ENCODE measurements at places on chromosomes 16 and 17.
A peak's percentile ranks its signal among the peaks of the same experiment; 100 is the strongest.

- DNase-seq = peak; percentile 10
Measured at GRCh38 chr16:26709175-26709574, 357.6 kb upstream of the C16orf82 start.

DNA sequence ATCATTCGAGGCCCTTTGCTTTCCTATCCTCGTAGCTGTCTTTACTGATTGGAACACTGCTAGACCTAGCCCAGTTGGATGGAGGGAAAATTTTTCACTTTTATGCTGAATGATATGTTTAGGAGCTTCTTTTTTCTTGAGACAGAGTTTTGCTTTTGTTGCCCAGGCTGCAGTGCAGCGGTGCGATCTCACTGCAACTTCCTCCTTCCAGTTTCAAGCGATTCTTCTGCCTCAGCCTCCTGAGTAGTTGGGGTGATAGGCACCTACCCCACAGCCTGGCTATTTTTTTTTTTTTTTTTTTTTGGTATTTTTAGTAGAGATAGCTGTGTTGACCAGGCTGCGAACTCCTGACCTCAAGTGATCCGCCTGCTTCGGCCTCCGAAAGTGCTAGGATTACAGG is 17.3 kb upstream of the PSMC5 start:
- DNase-seq = no peak

DNA sequence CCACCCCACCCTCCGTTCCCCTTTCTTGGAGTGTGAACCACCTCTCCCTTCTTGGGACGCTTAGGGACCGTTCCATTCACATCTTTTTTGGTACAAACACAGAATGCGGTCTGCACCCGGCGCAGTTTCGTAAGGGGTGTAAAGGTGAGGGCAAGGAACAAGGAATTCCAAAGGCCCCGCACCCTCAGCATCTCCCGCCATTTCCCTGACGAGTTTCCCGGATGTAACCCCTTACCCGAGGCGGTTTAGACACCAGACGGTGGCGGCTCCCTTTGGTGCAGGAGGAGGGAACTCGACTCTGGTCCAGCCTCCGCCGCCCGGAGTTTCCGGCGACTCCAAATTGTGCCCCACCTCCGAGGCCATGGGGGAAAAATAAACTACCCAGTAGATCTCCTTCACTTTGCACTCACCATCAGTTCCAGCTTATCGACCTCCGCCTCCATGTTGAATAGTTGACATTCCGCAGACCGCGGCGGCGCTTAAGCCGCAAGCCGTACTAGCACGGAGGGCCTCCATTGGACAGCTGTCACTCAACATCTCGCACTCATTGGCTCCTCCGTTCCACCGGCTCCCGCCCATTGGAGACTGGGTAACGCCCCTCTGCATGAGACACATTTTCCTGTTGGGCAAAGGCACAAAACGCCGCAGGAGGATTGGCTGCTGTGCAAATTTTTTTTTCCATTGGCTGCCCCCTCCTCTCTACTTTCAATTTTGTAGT is at the start of gene SKA2:
Gene SKA2, minus strand, starts transcription at position 466 of the 718 bp plus-strand sequence. Its CDS starts 23 bp downstream, at position 443.
- no peak for DNase-seq

GRCh38 chr17:9875441-9875840 is 29.6 kb downstream of the RCVRN start:
- DNase-seq = peak; percentile 69

DNA sequence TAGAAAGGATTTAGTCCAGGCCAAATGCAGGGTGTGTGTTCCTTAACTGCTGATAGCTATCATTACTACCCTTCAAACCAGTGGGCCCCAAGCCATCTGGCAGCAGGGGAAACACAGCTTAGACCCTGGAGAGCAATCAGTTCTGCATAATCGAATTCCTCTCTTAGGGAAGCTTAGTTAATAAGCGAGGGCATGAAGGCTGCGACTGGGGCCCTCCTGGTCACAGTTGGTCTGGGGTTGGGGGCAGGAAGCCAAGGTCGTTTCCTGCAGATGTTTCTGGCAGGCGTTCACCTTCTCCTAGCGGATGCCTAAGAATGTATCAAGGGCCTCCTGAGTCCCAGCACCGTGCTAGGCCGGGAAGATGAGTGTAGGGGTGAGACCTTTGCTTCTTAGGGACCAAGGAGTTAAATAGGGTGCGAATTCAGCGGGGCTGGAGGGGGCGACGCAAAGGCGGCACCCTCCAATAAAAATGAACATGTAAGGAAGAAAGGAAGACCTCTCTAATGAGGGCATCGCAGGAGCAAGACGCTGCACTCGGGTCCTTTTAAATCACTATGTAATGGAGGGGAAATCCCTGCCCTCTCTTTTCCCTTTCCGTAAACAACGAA is 16.5 kb upstream of the EEF2K start:
- no peak for DNase-seq

DNA sequence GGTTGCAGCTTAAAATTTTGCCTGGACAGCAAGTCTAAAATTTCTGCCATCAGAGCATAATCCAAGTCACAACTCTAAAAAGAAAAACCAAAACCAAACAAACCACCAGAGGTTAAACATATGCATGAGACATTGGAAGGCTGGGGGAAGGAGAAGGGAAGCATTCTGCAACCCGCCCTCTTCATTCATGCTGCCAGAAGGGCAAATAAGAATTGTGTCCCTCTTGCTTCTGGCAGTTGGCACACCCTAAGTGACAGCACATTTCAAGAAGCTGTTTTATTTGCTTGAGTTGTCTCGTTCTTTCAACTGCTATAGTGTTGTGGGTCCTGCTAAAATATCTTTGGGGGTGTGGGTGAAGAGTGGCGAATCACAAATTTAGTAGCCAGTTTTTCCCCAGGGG is 99.6 kb downstream of the SKAP1 start:
- no peak for DNase-seq

DNA sequence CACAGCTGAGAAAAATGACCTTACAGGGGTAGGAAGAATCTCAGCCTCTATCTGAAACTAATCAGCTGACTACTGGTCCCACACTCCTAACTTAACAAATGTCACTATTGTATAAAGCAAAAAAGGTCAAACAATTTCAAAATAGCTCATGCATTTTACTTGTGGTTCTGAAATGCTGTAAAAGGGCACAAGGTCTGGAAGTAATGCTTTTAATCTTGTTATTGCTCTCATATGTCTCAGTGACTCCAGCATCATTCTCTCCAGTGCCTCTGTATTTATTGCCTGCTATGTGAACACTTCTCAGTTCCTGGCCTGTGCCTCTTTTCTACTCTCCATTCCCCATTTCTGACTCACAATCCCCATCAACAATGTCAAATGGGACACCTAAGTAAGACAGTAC is 937.7 kb downstream of the CDH11 start:
- no peak for DNase-seq

- no peak for DNase-seq
Measured at GRCh38 chr16:9434659-9435058, 343.2 kb downstream of the HAPSTR1 start.

DNA sequence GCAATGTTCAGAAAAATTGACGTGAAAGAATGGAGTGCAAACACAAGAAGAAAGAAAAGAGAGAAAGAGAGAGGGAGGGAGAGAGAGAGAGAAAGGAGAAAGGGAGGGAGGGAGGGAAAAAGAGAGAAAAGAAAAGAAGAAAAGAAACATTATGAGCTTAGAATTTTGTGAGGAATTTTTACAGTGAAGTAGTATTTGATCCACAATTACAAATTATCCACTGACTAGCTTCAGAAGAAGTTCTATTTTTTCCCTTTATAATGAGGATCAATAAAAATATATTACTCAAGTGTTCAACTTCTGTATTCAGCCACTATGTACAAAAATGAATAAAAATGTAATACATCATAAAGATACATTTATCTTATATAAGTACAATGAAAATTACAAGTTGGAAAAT is 494.5 kb upstream of the CA10 start:
- no peak for DNase-seq

DNA sequence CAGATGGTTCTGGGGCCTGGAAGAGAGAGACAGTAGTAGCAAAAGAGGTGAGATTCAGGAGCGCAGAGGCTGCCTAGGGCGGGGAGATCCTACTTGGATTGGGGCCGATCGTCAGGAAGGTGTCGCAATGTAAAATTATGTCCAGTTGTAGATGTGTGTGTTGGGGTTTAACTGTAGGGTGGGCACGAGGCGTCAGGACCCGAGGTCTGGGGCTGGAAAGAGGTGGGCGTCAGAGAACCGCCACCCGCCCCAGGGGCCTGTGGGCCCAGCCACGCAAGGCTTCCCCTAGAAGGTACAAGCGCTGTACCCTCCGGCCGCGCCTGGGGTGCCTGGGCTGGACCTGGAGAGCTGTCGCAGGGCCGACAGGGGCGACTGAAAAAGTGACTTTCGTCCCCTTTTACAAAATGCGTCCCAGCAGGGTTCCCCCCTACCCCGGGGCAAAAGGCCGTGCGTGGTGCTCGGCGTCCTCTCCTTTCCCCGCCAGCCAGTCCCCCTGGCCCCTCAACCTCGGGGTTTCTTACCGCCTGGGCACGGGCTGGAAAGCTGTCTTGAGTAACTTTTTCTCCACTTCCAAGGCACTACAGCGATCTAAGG is 2.8 kb downstream of the IRX3 start:
- no peak for DNase-seq

- no peak for DNase-seq
Measured at GRCh38 chr17:62916684-62917571, 49.1 kb upstream of the TANC2 start.

DNA sequence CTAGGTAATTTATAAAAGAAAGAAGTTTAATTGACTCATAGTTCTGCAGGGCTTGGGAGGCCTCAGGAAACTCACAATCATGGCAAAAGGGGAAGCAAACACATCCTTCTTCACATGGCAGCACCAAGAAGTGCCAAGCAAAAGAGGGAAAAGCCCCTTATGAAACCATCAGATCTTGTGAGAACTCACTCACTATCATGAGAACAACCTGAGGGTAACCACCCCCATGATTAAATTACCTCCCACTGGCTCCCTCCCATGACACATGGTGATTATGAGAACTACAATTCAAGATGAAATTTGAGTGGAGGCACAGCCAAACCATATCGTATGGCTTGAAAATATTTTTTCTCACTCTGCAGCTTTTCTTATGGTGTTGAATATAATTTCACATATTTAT is 151.7 kb downstream of the ANKFN1 start:
- DNase-seq = no peak

GRCh38 chr17:62678214-62678919 is 50.9 kb downstream of the MRC2 start:
- no peak for DNase-seq

DNA sequence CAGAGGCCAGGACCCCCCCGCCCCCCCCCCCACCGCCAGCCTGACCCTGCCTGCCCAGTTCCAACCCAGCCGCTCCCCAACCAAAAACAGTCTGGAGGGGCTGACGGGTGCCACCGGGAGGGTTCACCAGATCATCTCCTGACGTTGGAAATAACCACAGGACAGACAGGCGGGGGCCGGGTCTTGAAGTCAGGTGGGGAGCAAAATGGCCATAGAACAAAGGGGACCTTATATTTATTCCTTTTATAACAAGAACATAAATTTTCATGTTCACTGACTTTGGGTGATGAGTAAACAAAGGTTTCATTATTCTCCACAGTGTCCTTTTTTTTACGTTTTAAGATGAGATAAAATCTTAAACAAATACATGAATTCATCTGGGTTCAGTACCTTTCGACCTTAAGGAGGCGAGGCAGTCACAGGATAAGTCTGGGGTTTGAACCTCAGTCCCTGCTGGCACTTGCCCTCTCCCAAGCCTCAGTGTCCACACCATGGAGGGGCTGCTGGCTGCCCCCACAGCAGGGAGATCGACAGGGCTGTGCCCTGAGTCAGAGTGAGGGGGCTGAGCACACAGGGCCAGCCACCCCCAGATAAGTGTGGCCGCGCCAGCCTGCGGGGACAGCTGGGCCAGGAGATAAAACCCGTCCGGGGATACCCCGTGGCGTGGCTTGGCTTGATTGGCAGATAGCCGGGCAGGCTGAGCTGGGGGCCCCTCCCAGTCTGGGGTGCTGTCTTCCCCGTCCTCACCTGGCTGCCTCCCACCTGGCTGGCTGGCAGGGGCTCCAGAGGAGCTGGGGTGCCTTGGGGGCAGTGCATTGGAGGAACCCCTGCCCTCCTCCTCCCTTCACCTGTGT is 15.0 kb downstream of the SLC7A5 start:
- peak; percentile 70 for DNase-seq

DNA sequence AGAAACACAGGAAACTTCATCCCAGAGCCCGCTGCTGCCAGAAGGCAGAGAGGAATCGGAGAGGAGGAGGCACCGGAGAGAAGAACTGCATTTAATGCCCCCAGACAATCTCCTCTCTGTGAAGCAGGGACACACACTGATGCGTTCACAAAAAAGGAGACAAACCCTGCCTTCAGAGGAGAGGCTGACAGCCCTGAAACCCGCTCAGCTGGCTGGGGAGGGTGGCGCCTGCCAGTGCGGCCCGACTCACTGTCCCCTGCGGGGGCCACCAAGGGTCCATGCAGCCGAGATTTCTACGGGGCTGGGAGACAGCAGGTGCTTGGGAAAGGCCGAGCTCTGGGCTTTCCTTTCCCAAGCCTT is 21.9 kb upstream of the CACNG1 start:
- no peak for DNase-seq

DNA sequence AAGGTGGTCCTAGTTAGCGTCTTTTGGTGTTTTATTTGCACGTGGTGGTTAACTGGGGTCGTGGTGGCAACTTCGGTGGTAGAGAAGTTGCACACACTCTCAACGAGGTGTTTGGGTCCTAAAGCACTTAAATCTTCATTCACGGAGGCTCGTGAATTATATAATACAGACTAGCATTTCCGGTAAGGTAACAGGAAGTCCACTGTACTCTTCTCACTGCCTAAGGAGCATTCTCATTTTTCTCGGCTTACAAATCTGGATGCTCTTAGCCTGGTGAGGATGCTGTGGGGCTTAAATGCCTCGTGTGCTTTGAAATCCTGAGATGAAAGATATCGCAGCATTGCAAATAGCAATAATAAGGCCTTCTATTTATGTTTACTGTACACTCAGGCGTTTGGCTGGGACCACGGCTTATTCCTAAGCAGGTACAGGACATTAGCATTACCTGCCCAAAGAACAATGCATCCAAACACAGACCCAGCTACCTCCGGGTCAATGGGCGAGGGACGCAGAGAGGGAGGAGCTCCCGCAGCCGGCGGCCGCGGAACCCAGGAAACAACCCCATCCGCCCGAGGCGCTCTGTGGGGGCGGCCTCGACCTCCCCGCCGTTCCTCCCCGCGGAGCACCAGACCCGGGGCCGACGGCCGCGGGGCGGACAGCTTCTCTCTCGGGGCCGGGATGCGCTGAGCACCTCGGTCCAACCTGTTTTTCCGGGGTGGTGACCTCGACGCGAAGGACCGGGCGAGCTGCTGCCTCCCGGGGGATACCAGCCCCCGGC is 856 bp downstream of the DNAJA2 start:
- DNase-seq = peak; percentile 6
